ENCODE measurements at places on chromosomes 12 and 14.

DNA sequence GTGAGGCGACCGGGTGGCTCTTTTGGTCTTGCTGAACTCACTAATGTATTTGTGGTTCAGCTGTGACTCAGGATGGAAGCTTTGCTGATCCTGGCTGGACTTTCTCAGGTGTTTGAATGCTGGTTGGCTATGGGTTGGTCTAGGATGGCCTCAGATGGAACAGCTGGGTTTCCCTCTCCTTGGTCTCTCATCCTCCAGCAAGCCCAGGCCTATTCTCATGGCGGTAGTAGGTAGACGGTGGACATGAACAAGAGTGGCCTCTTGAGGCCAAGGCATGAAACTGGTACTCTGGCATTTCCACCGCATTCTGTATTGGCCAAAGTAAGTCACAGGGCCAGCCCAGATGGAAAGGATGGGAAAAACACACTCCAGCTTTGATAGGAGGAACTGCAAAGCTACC, 11.8 kb upstream of the POLR3B start:
- no peak for DNase-seq

- DNase-seq, result no peak
Measured at GRCh38 chr12:57474862-57475261, 4.8 kb downstream of the ARHGAP9 start.

- no peak for DNase-seq
Measured at GRCh38 chr14:70008284-70009262, 129.4 kb downstream of the SMOC1 start.

DNA sequence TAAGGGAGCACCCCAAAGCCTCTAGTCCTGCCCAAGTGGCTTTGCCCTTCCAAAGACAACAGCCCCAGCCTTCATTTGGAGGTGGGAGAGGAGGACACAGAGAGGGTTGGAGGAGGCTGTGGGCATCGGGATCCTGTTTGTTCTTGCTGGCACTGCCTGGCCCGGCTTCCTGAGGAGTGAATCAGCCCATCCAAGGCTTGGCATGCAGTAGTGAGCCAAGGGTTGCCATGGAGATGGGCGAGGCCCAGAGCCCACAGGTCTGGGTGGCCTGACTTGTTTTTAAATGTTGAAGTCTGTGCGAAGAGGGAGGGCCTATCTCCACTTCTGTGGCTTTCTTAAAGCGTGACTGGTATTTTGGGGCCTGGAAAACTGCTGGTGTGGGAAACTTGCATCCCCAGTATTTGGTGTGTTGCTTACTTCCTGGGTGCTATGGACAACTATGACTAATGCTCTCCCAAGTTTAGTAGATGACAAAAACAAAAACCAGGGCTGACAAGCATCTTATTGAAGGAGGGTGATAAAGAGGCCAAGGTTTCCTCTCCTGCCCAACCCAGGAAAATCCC, 15.8 kb downstream of the CD9 start:
- DNase-seq, result no peak

DNA sequence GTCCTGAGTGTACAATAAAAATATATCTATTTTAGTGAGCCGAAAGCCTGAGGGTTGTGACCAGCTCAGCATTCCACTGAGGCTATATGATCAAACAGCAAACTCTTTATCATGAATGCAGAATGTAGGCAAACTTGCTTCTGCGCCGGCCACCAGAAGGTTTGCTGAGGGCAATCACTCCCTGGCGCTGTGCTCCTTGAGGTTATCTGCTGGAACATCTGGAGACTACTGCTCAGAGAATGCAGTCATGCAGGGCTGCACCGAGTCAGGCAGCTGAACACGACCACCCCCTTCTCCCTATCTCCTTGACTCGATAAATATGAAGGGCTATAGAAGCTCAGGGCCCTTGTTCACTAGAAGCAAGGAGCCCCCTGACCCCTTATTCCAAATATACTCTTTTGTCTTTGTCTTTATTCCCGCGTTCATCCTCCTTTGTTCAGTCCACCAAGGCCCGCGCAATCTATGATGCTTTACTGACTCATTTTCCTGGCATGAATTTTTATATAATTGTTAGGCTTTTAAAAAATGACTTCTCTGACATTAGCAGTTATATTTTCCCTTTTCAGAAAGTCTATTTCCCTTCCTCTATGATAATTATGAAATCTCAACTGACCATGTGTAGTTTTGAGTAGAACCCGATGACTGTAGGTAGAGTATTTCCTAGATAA, 1089.3 kb downstream of the SLC16A7 start:
- no peak for DNase-seq

- no peak for DNase-seq
Measured at GRCh38 chr12:47570151-47570550, 135.7 kb downstream of the RPAP3 start.

DNA sequence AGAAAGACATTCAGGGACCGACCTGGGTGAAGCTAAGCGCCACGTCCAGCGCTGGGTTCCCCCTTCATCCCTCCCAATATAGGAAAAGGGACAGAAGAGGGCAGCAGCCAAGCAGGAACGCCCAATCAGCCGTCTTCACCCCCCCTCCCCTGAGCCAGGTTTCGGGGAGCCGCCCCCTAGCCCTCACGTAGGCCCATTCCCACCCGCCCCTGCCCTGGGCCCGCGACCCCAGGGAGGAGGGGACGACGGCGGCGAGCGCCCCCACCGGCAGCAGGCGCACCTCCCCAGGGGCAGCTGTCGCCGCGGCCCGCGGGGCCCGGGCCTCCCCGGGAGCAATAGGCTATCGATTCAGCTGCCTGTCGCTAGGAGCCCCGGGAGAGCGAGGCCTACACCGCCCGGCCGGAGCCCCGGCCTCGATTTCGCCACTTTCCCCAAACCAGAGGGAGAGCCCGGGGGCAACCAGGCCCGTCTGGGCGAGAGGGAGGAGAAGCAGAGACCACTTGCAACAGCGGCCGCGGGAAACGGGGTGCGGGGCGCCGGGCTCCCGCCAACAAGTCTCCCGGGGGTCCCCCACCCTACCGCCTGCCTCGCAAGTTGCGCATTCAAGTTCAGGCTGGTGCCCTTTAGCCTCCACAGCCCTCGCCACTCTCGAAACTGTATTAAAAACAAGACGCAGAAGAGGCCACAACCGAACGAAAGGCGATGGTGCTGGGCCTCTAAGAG, 1.3 kb downstream of the DCAF5 start:
- peak; percentile 77 for DNase-seq

DNA sequence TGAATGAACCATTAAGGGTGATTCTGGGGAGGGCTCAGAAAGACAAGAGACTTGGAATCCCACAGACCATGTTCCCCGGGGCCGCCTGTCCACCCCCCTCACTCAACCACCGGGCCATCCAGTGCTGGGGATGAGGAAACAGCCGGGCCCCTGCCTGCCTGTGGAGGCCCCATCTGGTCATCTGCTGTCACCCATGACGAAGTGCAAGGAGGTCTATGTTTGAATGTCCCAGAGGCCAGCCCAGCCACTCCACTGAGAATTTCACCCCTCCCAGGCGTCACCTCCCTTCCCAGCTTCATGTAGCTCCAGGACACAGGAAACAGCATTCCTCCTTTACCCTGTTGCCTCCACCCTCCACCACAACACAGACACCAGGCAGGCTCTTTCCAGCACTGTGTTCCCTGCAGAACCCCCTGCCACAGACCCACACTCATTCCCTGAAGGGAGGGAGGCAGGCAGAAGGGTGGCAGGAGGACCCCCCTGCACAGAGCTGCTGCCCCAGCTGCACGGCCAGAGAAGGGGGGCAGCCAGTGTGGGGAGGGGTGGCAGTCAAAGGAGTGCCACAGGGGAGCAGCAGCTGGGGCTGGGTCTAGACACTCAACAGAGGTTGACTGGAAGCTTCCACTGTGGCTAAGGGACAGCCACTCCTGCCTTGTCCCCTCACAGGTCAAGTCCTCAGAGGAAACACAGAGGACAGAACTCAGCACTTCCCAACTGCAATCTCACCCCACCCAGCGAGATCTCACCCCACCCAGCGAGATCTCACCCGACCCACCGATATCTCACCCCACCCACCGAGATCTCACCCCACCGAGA, 50.3 kb upstream of the PPP2R5C start:
- DNase-seq, result no peak

GRCh38 chr12:7485095-7485494, 18.5 kb downstream of the CD163 start:
- DNase-seq, result no peak

DNA sequence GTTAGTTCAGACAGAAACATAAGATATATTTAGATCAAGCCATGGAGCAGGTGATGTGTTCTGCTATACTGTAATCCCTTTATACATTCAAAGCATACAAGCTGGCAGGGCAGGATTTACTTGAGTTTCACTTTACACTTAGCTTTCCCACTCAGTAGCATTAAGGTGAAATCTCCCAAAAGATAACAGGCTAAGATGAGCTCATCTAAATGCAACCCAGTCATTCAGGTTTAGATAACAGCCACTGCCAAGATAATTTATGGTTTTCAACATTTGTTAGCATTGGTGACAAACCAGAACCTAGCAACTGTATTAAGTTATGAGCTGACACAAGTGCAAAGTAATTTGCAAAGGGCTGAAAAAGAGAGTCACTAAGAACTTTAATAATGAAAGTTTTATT, 925.1 kb upstream of the ATXN7L3B start:
- DNase-seq, result no peak

DNA sequence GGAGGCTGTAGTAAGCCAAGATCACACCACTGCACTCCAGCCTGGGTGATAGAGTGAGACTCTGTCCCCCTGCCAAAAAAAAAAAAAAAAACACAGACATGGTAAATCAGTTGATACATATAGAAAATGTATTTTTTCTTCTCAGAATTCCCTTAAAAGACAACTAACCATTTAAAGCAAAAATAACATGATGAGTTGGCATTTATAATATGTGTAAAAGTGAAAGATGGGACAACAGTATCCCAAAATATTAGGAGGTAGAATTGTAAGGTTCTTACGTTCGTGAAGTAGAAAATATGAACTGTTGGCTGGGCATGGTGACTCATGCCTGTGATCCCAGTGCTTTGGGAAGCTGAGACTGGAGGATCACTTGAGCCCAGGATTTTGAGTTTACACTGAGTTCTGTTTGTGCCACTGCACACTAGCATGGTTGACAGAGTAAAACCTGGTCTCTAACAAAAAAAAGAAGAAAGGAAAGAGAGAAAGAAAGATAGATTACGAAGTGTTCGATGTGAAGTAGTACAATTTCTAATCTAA, 296.7 kb downstream of the FBXL14 start:
- no peak for DNase-seq

DNA sequence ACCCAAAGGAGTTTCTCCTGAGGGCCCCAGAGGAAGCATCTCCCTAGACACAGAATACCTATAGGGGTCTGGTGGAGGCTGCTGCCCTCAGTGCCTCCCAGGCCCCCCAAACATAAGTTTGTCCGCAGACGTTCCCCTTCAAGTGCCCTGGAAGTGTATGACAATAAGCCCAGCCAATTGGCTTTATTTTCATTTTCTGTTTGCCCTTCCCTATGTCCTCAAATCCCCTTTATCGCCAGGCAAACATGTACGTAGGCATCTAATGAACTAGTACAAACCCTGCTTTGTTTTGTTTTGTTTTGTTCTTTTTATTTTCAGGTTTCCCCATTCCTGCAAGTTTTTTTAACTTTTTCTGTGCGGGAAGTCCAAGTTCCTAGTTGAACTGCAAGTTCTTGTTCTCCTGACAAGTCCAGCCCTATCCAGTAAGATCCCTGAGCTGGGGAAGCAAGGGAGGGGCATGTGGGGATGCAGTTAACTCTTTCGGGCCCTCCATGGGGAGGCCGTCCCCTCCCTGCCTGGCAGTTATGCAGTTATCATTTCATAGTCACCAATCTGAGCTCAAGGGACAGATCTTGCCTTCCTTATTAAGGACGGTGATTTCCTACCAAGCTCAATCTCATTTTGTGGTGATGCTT, 141.9 kb downstream of the KCNA5 start:
- DNase-seq, result no peak

DNA sequence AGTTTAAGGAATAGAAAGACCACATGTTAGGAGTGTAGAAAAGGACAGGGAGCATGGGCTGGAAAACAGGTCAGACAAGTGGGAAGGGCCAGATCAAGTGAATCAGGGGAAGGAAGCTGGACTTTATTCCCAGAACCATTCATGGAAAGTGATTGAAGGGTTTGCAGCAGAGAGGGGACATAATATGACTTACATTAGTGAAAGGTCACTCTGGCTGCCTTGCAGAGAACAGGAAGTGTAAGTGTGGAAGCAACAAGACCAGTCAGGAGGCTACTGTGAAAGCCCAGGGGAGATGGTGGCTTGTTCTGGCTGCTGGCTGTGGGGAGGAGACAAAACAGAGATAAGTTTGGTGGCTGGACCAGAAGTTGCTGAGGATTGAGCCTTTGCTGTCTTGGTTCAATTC, 69.1 kb downstream of the VCPKMT start:
- no peak for DNase-seq

DNA sequence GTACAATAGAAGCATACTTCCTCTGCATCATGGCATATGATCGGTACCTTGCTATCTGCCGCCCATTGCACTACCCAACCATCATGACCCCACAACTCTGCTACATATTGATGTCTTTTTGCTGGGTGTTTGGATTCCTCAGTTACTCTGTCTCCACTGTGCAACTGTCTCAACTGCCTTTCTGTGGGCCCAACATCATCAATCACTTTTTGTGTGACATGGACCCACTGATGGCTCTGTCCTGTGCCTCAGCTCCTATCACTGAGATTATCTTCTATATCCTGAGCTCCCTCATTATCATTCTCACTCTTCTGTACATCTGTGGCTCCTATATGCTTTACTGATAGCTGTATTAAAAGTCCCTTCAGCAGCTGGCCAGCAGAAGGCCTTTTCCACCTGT, 13.9 kb upstream of the OR11H6 start:
- DNase-seq, result no peak

- DNase-seq, result no peak
Measured at GRCh38 chr14:101884089-101884933, 80.1 kb upstream of the DYNC1H1 start.

GRCh38 chr14:104149617-104150135, 11.3 kb downstream of the KIF26A start:
- no peak for DNase-seq

DNA sequence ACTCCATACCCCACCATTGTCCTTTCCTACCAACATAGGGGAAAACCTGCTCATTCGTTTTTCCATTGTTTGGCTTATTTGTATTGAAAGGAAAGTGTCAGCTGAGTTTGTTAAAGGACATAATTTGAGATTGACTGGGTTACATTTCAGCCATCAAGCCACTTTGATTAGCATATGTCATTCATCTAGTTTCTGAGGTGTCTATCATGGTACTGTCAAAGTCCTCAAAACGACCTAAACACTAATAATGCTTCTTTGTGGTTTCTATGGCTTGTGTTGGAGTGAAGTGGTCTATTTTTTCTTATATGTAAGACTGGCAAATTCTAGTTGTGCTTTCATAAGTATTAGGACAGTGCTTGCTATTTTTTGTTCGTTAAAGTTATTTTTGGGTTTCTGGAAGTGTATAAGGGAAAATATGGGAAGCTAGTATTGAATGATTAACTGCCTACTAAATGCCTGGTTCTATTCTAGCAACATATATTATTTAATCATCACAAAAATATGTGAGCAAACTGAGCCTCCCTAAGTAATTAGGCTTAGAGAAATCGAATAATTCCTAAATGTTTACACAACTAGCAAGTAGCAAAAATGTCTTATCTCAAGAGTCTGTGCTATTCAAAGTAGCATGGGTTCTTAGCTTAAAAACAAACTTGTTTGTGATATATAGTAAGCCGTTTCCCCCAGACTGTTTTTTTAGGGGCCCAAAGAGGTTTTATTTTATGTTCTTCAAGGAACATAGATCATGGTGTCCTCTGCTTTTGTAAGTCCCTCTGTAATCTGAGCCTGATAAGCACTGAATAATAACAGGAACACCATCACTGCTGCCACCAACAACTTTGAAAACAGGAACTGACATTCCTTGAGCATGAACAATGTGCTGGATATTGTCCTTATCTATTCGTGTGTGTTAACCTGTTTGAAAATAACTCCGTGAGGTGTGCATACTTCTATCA, 67.1 kb downstream of the DERA start:
- no peak for DNase-seq
